ENCODE measurements at places on chromosomes 11 and 22. TPM values are rescaled to one million over a fixed set of nuclear protein-coding genes. Genes with fewer than 3 reads are reported as not detected.

ANO5 gene
- total RNA-seq: under 0.01 TPM

EHF gene
- 0.23 TPM for total RNA-seq

ASRGL1 gene
- total RNA-seq: 1.1 TPM

NEFH gene
- 0.08 TPM for total RNA-seq

WBP2NL gene
- total RNA-seq: 0.23 TPM

Data from smooth muscle cell of the coronary artery (primary cell).